ENCODE measurements at places on chromosomes 5 and 9.

- no peak for DNase-seq
Observed at GRCh38 chr9:133710661-133711427, 27.3 kb downstream of the SARDH start.

DNA sequence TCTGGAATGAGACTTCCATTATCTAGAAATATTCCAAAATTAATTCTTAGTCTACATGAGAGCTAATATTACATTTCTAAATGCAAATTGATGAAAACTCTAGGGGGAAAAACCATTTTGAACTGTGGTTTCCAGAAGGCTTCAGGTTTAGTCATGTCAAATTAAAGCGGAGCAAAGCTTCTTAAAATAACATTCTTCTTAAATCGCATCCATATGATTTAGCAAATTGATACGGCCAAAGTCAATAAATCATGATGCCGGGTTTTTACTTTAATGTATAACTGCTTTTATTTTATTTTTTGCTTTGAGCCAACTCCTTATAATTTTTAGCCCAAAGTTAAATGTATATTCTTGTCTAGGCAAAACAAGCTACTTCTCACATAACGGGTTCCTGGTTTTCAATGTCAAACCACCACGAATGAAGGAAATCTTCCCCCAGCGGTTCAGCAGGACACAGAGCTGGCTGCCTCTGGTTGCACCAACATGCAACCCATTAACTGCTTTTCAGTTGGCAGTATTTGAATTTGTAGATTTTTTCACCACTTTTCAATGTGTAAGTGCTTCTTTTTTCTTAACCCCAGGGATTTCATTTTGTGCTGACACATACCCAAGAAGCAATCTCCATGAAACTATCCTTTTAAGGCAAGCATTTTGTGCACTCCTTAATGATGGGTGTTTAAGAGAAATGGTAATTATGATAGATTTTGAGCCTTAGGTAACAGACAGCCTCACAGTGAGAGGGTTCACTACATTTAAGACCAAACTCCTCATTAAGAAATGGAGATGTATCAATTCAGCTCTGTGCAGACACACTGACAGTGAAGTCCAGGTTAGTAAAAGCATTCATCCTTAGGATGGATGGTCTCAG is 35.5 kb downstream of the EFNA5 start:
- no peak for DNase-seq

DNA sequence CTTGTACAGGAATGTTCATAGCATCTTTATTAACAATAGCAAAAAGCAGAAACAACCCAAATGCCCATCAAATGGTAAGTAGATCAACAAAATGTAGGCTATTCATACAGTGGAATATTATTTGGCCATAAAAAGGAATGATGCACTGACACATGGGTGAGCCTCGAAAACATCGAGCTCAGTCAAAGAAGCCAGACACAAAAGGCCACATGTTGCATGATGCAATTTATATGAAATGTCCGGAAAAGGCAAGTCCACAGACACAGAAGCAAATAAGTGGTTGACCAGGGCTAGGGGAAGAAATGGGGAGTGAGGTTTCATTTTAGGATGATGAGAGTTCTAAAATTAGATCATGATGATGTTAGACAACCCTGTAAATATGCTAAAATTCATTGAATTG is 16.5 kb upstream of the SLC2A8 start:
- DNase-seq: no peak

GRCh38 chr9:134568811-134569210 is 72.8 kb upstream of the COL5A1 start:
- DNase-seq: no peak

DNA sequence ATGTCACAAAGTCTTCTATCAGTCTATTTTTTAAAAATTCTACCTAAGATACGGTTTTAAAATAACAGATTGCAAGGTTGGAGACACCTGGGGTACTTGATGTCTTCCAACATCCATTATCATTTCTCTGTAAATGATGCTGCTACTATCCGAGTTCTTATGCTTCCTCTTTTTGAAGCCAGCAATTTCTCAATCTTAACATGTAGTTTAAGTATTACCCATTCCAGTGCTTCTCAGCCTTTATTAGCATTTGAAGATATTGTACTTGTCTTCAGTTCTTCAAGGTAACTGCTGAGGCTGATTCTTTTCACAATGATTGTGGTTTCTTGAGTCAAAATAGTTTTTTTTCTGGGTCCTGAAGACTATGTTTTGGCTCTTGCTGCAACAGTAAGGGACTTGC is 96.4 kb upstream of the SELENOP start:
- no peak for DNase-seq

DNA sequence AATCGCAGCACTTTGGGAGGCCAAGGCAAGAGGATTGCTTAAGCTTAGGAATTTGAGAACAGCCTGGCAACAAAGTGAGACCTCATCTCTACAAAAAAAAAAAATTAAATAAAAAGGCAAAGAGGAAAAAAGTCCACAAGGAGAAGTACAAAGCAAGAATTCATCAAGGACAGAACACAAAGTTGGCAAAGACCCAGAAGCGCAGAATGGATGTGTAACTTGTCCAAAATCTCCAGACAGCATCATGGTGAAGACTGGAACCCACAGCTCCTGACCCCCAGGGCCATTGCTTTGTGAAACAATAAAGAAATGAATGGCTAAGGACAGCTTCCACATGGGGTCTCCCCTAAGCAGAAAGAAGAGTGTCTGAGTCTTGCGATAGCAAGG is 7.8 kb downstream of the HSD17B3 start:
- no peak for DNase-seq

DNA sequence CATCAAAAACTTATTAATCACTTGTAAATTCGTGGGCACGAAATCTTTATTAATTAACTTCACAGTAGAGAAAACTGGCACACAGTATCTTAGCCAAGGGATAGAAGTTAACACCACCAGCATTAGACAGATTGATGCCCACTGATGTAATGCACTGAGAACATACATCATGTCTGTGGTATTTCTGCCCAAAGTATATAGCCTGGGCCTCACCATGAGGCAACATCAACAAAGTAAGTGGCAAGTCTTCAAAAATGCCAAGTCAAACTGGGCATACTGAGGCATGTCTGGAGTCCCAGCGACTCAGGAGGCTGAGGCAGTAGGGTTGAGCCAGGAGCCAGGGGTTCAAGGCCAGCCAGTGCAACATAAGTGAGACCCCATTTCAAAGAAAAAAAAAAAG is 79.5 kb downstream of the GLIS3 start:
- DNase-seq: no peak

- DNase-seq: no peak
Observed at GRCh38 chr9:19498015-19498414, 89.2 kb downstream of the ACER2 start.

DNA sequence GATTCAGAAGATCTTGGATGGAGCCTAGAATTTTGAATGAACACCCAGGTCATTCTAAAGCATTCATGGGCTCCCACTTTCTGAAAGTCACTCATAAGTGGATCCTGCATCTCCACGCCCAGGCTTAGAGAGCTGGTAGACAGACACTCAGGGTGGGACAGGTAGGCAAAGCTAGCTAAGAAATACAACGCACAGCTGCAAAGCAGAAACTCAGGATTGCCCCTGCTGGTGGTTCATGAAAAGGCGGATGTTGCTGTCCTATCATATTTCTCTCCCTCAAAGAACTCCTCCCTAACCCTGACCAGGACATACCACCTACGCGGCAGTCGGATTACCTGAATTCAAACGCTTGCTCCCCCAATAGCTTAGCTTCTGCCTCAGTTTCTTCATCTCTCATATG is 226.5 kb downstream of the GLIS3 start:
- peak; percentile 2 for DNase-seq

- DNase-seq: no peak
Observed at GRCh38 chr9:121700832-121701419, 49.5 kb downstream of the DAB2IP start.

DNA sequence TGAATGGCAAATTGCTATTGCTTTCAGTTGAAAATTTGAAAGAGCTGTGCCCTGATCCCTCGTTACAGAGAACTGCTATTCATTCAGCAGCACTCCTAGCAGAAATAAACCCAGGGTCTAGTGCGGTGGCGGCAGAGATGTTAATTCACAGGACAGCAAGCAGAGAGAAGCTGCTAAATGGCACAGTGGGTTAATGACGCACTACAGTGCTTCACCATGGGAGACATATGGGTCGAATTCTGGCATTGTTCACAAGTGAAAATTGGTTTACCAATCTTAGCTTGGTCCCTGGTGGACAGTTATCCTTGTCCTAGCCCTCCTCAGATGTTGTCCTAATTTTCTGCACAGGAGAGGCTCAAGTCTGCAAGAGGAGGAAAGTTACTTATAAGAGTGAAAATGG is 807.4 kb downstream of the TLE1 start:
- no peak for DNase-seq

- DNase-seq: no peak
Observed at GRCh38 chr5:180084638-180085561, 13.3 kb upstream of the RNF130 start.

- DNase-seq: peak; percentile 22
Observed at GRCh38 chr9:72271613-72272478, 93.2 kb downstream of the ZFAND5 start.

- no peak for DNase-seq
Observed at GRCh38 chr9:74777136-74777879, 110.4 kb downstream of the TRPM6 start.

DNA sequence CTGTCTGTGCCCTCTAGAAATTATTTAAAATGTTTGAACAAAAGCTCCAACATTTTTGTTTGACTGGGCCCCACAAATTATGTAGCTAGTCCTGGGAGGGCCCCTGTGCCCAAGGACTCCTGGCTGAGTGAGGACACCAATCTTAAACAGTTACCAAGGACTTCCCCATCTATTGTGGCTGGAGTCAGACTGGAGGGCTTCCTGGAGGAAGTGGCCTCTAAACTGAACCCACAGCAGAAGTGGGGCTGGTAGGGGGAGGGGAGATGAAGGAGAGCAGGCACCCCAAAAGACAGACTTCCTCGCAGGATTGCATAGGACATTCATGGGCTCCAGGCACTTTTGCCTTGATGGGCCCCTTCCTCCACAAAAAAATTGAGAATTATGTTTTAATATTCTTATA is 8.1 kb downstream of the ADAMTS13 start:
- DNase-seq: no peak

DNA sequence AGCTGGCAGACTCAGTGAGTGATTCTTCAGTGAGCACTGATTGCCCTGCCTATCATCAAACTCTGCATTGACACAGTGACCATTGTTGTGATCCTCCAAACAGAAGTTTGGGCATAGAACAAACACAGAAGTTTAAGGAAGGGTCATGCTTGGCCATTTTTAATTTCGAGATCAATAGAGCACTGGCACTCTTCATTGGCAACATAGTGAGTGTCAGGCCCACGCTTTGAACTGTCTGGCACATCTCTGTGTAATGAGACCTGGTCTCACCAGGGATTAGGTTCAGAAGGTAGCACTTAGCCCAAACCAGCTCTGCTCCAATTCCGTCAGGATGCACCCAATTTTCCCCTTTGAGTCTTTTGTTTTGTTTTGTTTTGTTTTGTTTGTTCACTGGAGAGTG is 127.1 kb upstream of the MOCS2 start:
- no peak for DNase-seq

- no peak for DNase-seq
Observed at GRCh38 chr9:116453785-116454184, 233.3 kb upstream of the TRIM32 start.

DNA sequence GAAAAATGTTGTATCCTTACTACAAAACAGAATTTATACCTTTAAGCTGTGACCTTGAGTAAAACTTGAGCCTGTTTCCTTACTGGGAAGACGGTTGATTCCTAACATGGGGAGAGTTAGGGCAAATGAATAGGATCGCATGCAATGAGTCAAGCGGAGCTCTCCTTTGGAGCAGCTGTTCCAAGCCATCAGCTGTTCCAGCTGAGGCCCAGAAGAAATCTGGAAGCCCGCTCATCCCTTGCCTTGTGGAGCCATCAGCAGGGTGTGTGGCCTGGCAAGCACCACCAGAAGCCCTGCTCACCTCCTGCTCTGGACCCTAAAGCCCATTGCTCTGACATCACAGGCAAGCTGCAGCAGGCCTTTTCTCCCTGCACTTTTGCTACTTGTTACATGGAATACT is 8.0 kb downstream of the KIAA1191 start:
- DNase-seq: no peak

DNA sequence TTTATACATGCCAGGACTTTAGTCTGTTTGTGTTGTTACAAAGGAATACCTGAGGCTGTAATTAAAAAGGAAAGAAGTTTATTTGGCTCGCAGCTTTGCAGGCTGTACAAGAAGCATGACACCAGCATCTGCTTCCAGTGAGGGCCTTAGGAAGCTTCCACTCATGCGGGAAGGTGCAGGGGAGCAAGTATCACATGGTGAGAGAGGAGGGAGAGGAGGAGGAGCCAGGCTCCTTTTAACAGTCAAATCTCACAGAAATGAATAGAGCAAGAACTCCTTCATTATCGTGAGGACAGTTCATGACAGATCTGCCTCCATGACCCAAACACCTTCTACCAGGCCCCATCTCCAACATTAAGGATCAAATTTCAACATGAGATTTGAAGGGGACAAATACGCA is 18.7 kb upstream of the C5orf46 start:
- DNase-seq: no peak

DNA sequence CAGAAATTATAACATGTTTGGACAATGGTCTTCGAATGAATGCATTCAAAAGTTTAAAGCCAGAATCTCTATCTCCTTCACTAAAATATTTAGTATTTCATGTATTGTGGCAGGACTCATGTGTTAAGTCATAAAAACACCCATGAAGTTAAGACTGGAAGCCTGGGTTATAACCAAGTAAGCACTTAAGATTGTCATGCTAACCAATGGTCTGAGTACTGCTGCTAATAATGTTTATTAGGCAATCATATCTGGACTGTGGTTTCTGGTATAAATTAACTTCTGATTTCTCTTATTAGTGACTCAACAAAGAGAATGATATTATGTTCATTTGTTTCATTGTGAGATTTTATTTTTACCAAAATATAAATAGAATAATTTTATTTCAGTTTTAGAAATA is 297.9 kb upstream of the EDIL3 start:
- DNase-seq: no peak

- DNase-seq: no peak
Observed at GRCh38 chr9:87891754-87892153, 9.1 kb downstream of the SPATA31E1 start.

DNA sequence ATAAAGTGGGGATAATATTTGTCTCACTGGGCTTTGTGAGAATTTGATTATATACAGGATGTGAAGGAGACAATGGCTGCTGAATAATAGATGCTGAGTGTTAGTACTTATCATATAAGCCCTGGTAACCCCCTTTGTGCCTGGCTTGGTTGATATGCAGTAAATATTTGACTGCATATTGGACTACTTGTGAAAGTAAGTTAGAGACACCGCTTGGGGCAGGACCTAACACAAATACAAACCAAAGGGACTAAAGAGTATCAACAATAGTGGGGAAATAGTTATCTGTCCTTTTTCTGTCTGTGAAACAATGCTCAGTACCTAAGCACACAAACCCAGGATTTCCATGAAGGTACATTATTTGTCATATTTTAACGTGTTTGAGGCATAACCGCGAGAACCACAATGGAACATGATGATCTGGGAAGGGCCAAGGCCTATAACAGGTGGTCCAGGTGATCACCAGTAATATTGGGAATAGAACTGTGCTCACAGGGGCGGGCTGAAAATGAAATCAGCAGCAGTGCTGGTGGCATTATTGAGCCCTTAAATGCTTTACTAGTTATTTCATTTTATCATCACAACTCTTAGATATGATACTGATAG is 138.2 kb upstream of the SMARCA2 start:
- DNase-seq: no peak
